Stimulated activated CD8-positive, alpha-beta memory T cell treated with anti-CD3 and anti-CD28 coated beads, Interleukin-4, amount 100 ng/mL, for 4 hours (primary cell): ENCODE measurements at places on chromosomes 12 and 14.

- DNase-seq, result no peak
These were observed 24.3 kb downstream of the MNAT1 start for GRCh38 chr14:60758885-60759284.

GRCh38 chr14:51082349-51082748 lies 12.6 kb downstream of the TRIM9 start:
- no peak for DNase-seq

GRCh38 chr14:52073251-52073650 lies 4.4 kb upstream of the NID2 start:
- DNase-seq, result no peak

GRCh38 chr14:104036212-104036611 lies 49.3 kb upstream of the ASPG start:
- DNase-seq, result no peak

- no peak for DNase-seq
These were observed 54.8 kb downstream of the PPFIBP1 start for GRCh38 chr12:27578689-27579372.

GRCh38 chr12:123986374-123986965 lies 13.5 kb downstream of the ZNF664 start:
- DNase-seq, result no peak

DNA sequence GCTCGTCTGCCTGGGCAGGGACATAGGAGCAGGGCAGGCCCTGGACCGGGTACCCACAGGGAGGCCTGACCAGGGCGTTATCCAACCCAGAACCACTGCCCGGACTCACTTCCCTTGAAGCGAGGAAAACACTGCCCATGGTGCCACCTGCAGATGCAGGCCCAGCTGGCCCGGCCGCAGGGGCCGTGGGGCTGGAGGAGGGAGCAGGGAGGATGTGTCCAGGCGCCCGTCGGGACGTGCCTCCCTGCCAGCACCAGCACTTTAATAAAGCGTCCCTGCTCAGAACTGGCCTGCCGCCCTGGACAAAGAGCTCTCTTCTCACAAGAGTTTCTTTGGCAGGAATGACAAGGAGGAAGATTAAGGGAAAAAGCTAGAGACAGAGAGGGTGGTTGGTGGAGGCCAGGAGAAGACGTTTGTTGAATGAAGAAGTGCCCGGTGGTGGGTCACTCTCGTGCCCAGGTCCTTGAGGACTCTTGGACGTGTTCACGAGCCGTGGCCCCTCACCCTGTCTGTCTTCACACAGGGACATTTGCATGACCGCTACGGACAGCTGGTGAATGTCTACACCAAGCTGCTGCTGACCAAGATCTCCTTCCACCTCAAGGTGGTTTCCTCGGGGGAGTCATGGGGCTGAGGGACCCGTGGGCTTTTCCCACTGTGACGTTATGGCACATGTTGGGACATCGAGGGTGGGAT lies 14.2 kb downstream of the HIP1R start:
- no peak for DNase-seq

DNA sequence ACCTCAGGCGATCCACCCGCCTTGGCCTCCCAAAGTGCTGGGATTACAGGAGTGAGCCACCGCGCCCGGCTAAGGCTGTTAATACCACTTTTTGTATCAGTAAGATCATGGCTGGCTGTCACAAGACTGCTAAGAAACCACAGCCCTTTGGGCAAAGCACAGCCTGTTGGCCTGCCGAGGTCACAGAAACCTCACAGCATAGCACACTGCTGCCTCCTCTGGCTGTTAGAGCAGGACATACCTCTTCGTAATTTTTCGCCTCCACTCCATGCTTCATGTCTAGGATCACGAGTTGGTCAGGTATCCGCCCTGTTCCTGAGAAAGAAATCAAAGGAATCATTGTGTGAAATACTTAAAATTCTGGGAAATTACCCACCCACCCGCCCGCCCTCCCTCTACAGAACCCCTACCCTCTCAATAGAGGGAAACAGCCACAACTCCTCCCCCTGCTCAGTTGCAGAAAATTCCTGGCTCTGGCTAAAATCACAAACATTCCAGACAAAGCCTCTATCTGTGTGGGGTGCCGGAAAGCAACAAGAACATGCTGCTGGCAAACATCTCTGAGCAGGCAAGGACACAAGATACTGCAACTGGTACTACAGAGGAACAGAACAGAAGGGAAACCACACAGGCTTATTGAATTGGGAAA lies 20.7 kb upstream of the NEK9 start:
- DNase-seq, result no peak
